ENCODE measurements at places on chromosomes 7 and 10.

DNA sequence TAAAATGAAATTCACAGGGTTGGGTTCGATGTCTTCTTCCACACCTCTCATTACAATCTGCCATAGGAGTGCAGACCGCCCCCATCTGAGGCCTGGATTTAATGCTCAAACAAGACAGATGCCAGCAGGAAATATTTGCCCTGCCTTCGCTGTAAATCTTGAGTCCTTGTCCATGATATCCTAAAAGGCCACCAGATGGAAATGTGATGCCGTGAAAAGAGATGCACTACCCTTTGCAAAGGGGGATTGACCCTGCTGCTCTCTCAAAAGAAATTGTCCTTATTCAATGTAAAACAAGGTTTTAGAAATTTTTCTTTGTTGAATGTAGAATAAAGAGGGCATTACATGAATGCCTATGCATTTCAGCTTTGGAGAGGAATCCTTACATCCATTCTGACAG lies 37.5 kb downstream of the AGAP4 start:
- DNase-seq: no peak

DNA sequence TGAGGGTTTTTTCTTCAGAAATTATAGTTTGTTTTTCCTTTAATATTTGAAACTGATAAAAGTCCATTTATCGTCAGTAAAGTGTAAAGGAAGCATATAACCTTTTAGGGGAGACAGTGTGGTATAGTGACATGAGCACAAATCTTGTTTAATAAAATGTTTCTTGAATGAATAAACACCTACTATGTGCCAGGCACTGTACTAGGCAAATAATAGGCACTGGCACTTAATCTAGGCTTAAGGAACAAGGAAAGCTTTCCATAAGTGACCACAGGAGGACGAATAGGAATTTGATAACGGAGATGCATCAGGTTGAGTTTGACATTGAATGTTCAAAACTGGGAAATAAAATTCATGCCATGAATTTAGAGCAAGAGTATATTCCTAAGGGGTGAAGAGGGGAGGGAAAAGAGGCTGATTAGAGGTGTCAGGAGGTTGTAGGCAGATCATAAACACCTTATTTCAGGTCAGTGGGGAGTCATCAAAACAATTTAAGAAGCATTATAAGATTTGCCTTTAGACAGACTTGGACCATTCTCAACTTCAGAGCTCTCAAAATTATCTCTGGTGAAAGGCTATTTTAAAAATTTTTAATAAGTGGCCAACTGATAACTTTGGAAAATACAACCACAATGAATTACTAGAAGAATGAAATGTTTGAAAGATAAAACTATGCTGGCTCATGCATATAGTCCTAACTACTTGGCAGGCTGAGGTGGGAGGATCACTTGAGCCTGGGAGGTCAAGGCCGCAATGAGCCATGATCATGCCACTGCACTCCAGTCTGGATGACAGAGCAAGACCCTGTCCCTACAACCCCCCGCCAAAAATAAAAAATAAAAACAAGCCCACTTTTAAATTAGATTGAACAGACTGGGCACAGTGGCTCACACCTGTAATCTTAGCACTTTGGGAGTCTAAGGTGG lies 22.4 kb downstream of the RALA start:
- DNase-seq: no peak

- DNase-seq: no peak
These were observed 57.8 kb upstream of the LANCL2 start for GRCh38 chr7:55307123-55307916.

GRCh38 chr10:108003061-108003460 lies 838.6 kb upstream of the SORCS1 start:
- DNase-seq: no peak

DNA sequence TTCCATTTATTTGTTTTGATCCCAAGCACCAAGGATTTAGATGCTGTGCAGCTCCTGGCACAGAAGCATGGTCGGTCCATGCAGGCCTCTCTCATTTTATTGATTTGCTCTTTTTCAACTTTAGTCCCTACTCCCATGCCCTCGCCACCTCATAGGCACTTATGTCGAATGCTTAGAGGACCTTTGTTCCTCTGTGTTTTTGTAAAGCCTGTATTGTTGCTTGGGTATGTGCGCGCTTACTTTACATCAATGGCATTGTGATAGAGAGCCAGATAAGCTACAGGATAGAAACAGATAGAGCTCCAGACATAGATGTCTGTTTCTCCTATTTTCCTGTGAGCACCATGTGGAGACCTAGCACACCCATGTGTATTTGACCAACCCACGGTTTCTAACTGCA lies 225.0 kb downstream of the PAXIP1 start:
- DNase-seq: no peak

Data from naive thymus-derived CD4-positive, alpha-beta T cell (primary cell).